ENCODE measurements at places on chromosomes 7 and 10.

DNA sequence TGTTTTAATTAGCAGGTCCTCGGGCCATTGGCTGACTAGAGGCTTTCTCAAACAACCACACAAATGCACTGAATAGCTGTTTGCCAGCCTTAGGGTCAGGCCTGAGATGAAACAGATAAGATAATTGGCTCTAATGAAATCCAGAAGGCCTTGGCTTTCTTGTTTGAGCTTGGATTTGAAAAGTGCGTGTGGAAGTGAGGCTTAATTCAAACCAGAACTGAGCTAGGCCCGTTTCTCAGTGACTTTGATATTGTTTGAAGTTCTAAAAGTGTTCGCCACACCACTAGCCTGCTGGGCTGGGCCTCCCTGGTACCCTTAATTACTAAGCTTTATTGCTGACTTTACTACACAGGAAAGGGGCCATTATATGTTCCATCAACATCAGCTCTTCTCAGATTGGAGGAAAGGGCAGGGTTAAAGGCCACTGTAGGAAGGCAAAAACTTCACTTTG, 270.6 kb downstream of the TWIST1 start:
- DNase-seq = peak; percentile 56

DNA sequence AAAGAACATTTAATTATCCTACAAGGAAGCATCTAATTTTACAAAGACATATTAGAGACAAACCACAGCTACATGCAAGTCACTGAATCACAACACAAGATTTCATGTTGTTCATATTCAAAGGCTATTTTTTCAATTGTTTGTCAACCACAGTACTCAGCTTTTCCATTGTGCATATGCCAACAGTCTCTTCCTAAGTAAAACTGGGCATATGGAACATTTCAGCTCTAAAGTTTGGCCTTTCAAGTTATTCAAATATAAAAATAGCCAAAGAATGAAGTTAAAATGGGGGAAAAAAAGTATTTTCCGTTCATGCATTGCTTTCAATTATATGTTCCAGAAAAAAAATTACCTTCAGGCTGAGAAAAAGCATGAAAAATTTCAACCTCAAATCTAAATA, 537.9 kb downstream of the PLXDC2 start:
- no peak for DNase-seq

- DNase-seq = no peak
Measured at GRCh38 chr10:115659616-115660015, 566.5 kb downstream of the ATRNL1 start.

- no peak for DNase-seq
Measured at GRCh38 chr7:136272934-136273333, 295.8 kb upstream of the MTPN start.

- DNase-seq = no peak
Measured at GRCh38 chr7:137790828-137791227, 55.9 kb downstream of the DGKI start.

DNA sequence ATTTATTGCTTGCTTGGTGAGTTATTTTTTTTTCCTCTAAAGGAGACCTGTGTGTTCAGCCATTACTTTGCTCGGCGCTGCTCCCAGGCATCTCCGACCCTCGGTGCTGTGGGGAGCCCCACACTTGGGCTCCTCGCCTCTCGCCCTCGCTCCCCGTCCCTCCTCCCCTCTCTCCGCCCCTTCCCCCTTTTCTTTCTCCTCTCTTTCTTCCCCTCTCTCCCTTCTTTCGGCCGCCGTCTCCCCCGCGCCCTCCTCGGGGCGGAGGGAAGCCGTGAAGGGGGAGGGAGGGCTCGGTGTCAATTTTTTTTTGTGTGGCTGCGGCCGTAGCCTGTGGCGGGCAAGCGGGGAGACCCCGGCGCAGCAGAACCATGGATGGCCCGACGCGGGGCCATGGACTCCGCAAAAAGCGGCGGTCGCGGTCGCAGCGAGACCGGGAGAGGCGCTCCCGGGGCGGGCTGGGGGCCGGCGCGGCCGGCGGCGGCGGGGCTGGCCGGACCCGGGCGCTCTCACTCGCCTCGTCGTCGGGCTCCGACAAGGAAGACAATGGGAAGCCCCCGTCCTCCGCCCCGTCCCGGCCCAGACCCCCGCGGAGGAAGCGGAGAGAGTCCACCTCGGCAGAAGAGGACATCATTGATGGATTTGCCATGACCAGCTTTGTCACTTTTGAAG, 1.1 kb downstream of the AUTS2 start:
- no peak for DNase-seq

DNA sequence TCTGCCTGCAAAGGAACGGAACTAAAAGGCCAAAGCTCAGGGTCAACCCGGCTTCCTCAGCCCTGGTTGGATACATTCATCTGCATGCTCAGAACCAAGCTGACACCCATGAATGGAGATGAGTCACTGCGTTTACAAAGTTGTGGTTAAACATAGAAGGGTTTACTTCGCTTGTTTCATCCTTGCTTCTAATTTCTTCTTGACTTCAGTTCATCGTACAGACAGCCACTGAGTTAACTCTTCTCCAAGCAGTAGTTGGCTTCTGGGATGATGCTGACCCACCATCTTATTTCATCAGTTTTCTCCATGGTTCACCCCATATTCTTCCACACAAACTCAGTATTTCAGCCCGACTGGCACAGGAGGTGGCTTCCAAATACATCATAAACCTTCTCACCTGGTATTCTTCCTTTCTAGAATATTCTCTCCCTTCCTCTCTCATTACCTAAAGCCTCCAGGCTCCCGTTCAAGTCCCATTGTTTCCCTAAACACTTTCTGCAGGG, 166.3 kb upstream of the RNF32 start:
- DNase-seq = no peak

GRCh38 chr7:114148779-114149178, 230.0 kb upstream of the PPP1R3A start:
- no peak for DNase-seq

DNA sequence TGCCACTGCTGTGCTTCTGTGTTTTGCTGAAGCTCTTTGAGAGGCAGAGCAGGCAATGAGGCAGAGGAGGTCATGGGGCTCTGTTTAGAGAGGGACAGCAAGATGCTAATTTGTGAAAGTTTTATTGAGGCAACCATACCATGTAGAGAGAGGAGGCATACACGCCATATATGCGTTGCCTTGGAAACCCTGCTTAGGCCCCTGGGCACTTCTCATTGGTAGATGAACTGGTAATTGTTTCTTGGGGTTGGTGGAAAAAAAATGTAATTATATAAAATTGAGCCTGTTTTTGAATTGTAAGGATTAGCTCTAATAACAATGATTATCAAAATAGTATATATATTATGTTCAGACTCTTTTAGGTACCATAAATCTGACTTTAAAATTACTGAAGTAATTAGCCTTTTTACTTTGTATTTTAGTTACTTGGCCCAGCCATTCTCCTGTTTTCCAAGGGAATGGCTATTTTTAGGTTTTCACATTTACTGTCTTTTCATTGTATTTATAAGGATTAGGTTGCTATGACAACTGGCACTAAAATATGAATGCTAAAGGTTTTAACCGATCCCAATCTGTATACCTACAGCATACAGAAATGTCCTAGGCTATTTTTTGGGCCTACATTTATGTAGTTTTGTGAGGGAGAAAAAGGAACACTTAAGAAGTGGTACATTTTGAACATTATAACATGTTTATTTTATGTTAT, 52.4 kb downstream of the BZW2 start:
- DNase-seq = no peak

DNA sequence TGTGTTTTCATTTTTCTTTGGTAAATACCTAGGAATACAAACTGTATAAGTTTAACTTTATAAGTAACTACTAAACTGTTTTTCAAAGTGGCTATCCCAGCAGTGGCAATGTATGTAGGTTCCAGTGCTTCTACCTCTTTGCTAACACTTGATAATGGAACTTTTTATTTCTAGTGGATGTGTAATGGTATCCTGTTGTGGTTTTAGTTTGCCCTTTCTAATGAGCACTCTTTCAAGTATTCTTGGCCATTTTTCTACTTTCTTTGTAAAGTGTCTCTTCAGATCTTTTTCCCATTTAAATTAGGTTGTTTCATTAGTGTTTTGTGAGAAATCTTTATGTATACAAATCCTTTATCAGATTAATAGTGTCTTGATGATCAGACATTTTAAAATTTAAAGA, 4.6 kb downstream of the KIF20B start:
- no peak for DNase-seq
